ENCODE measurements at places on chromosomes 12 and 14.

DNA sequence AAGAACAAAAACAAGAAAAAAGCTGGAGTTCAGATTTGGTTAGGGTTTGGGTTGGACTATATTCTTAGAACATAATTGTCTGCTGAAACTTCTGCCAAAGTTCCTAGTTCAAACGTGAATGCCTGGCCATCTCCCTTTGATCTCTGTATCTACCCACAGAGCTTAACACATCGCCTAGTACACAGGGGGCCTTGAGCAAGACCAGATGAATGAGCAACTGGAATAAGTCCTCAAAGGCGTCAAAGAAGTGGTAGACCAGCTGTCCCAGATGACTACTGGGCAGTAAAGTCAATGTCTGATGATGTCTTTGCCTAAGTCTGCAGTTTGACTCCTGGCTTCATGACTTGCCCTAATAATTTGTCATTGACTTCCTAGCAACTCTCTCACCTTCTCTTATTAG lies 13.9 kb upstream of the STAB2 start:
- DNase-seq, result no peak

DNA sequence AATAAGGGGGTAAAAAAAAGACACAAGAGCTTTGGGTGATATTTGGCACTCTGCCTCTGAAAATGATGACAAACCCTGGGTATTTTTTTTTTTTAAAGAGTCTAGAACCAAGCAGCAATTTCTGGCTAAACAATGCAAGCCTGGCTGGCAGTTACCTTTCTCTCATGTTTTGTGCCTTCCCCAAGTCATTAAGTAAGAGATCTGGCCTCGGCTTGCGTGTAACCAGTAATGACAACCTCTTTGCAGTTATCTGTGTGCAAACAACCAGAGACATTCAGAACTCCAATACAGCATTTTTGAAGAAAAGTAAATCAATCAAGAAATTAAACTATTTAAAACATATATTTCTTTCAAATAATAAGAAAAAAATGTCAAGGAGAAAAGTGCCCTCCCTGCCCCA lies 167.5 kb downstream of the KCNC2 start:
- DNase-seq, result no peak

DNA sequence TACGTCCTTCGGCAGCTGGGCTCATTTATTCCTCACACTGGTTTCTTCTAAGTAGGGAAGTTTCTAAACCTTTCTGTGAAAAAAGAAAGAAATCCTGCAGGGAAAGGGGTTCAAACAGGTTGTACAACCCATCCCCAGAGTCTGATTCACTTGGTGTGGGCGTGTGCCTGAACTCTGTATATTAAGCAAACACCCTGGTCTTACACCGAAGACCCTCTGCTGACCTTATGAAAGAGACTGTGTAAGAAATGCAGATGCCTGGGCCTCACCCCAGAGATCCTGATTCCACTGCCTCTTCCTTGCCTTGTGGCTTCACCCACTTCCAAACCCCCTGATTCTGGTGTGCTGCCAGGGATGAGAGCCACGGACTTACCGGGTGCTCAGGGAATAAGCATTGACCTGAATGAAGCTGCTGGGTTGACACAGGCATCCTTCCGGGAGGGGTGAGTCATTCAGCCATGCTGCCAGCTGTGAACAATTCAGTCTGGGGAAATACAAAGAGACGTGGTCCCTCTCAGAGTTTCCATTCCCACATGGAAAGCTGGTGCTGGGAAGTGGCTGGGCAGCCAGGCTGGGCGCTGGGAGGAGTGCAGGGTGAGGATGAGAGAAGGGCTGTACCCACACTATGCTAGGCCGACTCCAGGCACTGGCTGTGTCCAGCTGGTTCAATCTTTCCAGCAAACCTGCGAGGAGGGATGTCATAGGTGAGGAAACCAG lies 26.5 kb upstream of the ACTN1 start:
- DNase-seq, result no peak

- DNase-seq, result no peak
These were observed 46.9 kb upstream of the SLC16A7 start for GRCh38 chr12:59548930-59549329.

Data from activated CD8-positive, alpha-beta memory T cell treated with anti-CD3 and anti-CD28 coated beads for 24 hours (primary cell).